ENCODE measurements at places on chromosomes 4 and X. TPM values are rescaled to one million over a fixed set of nuclear protein-coding genes. Genes with fewer than 3 reads are reported as not detected.

Gene PCDH7
- 0.07 TPM for total RNA-seq

Gene ALAS2
- total RNA-seq = not detected

Gene BMP3
- not detected for total RNA-seq

Gene GSX2
- not detected for total RNA-seq

Gene POLN
- 0.65 TPM for total RNA-seq

Gene TCEAL9
- 103 TPM for total RNA-seq

Gene SAGE1
- not detected for total RNA-seq

Gene LAP3
- 48.4 TPM for total RNA-seq

Gene DOCK11
- total RNA-seq = 6.3 TPM

Gene CXCL11
- 0.21 TPM for total RNA-seq

Gene SPIN3
- 6.3 TPM for total RNA-seq

Gene AMTN
- total RNA-seq = not detected

Gene APOO
- total RNA-seq = 30.9 TPM

Gene EVC2
- 2.1 TPM for total RNA-seq

Gene FAAH2
- total RNA-seq = 0.06 TPM

Gene KCNIP4
- not detected for total RNA-seq

Gene CXCL10
- 0.20 TPM for total RNA-seq

Gene TENM3
- total RNA-seq = 1.6 TPM

Gene ADGRA3
- total RNA-seq = 14.0 TPM

Gene OPRPN
- total RNA-seq = not detected

Gene CTSO
- 1.3 TPM for total RNA-seq

Gene ENPEP
- total RNA-seq = 0.01 TPM

Gene F11
- not detected for total RNA-seq

Gene RADX
- total RNA-seq = 0.06 TPM

Gene TNMD
- total RNA-seq = not detected

Gene PCDH10
- total RNA-seq = 0.10 TPM

Gene GPR173
- total RNA-seq = 0.02 TPM
